AG04450 (cell line): ENCODE measurements at places on chromosomes 5 and 9.

- peak; percentile 79 for DNase-seq
Measured at GRCh38 chr9:13942695-13943094, 371.2 kb downstream of the NFIB start.

- no peak for DNase-seq
Measured at GRCh38 chr5:96821260-96821916, 13.6 kb upstream of the ERAP1 start.

- no peak for DNase-seq
Measured at GRCh38 chr5:80071510-80072021, 36.4 kb downstream of the THBS4 start.

DNA sequence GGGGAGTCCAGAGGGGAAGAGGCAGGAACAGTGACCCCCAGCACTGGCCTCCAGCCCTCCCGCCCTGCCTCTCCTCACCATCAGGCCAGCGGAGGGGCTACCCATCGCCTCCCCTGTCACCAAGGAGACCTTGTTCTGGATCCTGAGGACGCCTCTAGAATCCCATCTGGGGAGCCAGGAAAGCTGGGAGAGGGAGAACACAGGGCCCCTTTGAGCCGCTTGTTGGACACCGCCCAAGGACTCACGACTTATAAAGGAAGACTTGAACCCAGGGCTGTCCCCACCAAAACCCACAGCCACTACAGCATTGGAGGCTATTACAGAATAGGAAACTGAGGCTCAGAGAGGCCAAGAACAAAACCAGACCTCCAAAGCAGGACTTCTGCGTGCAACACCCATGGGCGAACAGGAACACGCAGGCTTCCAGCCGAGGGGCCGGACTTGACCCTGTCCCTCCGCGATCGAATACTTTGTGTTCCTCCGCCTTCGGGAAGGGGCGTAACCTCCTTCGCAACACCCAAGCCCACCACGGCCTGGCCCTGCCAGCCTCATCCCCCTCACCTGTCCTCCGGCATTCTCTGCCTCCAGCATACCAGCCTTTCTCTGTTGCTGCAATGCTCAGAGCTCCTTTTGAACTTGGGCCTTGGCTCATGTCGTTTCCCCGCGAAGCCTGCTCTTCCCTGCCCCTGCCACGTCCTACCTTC, 54.2 kb downstream of the C9orf50 start:
- no peak for DNase-seq

- no peak for DNase-seq
Measured at GRCh38 chr5:52605317-52606313, 182.1 kb upstream of the ITGA1 start.

- no peak for DNase-seq
Measured at GRCh38 chr5:22521521-22521920, 331.6 kb downstream of the CDH12 start.

- no peak for DNase-seq
Measured at GRCh38 chr5:172919525-172920446, 39.4 kb upstream of the RPL26L1 start.

- DNase-seq = no peak
Measured at GRCh38 chr5:33701251-33701650, 190.5 kb downstream of the ADAMTS12 start.

DNA sequence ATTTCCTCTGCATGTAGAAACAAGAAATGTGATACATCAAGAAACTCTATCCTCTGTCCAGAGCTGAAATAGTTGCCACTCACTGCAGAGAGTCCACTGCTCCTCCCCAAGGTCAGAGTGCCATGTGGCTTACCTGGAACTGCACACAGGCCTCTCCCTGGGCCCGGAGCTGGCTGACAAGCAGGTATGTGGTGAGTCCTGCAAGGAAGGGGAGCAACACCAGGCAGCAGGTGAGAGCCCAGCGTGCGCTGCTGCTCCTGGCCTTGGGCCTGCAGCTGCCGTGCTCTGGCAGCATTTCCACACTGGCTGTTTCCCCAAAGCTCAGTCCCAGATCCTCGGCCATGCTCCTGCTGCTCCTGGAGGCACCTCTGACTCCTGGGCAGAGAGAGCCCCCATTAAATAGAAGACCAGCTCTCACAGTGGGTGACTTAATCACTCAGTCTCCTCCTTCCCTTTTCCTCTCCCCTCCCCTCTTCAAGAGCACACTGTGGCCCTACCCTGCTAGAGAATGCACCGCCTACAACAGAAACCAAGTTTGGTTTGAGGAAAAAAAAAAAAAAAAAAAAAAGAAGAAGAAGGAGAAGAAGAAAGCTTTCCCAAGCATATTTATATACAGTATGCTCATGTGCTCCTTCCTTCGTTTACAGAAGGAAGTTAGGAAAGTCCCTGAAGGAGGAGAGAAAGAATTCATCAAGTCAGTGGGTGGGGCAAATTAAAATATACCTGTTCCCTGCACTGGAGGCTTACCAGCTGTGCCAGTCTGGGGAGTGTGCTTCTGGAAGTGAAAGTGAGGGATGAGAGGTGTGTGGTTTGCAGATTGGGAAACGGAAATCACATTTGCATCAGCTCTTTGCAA, at the start of gene TNFSF15:
TNFSF15 (minus strand) TSS at position 370 of the 856 bp plus-strand sequence; CDS start at position 343, 27 bp downstream.
- no peak for DNase-seq

DNA sequence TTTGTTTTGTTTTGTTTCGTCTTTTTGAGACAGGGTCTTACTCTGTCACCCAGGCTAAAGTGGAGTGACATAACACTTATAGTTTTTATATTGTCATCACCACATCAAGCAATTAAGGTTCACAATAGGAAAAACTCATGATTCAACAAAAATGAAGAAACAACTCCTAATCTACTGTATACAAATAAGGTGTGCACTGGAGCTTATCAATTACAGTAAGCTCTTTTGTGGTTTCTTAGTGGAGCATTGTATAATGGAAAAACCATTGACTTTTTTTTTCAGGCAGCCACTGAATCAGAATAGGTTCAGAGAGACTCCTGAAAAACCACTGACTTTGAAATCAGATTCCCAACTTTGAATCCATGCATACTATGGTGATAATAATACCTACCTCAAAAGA, 10.8 kb upstream of the PLIN2 start:
- no peak for DNase-seq

GRCh38 chr9:9961934-9962333, 650.9 kb downstream of the PTPRD start:
- DNase-seq = no peak

DNA sequence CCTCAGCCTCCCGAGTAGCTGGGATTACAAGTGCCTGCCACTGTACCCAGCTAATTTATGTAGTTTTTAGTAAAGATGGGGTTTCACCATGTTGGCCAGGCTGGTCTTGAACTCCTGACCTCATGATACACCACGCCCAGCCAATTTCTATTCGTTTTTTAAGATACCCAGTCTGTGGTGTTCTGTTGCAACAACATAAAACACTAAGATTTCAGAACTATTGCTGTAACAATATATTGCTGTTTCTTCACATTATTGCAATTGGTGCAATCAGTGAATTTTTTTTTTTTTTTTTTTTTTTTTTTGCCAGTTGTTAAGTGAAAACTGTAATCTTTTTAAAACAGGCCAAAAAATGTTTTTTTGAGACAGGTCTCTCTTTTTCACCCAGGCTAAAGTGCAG, 9.9 kb downstream of the SRP19 start:
- DNase-seq = no peak

DNA sequence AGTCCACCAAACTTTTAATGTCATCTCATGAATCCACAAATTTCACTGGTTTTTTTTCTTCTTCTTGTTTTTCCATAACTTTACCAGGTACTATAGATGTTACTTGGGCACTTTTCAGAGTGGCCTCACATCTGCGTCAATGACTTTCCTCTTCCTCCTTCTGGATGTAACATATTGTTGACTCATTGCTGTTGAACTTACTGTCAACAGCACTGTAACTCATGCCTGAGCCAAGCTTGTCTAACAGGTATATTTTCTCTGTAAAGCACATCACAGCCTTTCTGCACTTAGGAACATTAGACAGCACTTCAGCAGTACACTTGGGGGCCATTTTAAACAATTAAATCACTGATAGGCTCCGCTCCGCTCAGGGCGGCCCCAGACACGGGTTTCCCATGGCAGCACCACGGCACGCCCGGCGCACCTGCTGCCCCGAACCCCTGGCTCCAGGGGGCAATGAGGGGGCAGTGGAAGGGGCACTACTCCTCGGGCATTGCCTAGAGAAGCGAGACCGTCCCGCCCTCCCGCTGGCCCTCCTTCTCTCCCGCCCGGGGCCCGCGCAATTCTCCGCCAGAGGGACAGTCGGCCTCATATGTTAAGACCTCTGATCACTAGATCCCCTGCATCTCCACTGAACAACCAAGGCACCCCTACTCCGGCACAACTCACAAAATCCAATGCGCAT, 41.9 kb upstream of the SPATA31C2 start:
- no peak for DNase-seq

GRCh38 chr5:139445325-139446170, 6.2 kb upstream of the DNAJC18 start:
- peak; percentile 53 for DNase-seq

DNA sequence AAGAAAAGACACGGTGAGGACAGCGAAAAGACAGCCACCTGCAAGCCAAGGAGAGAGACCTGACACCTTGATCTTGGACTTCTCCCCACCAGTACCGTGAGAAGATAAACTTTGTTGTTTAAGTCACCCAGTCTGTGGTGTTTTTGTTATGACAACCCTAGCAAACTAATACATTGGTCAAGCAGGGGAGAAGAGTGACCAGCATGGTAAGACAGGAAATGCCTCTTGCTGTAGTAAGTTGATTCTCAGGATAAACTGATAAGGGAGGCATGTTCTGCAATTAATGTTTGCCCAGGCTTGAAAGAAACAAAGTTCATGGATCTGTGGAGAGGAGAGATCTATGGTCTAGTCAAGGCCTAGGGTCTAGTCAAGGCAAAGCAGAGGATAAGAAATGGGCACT, 801.2 kb downstream of the MAT2B start:
- DNase-seq = no peak

- no peak for DNase-seq
Measured at GRCh38 chr5:67100301-67100700, 96.3 kb downstream of the CD180 start.
